ENCODE measurements at places on chromosomes 2 and 18.

GRCh38 chr2:109105113-109105512 lies 23.9 kb upstream of the SH3RF3 start:
- no peak for DNase-seq

DNA sequence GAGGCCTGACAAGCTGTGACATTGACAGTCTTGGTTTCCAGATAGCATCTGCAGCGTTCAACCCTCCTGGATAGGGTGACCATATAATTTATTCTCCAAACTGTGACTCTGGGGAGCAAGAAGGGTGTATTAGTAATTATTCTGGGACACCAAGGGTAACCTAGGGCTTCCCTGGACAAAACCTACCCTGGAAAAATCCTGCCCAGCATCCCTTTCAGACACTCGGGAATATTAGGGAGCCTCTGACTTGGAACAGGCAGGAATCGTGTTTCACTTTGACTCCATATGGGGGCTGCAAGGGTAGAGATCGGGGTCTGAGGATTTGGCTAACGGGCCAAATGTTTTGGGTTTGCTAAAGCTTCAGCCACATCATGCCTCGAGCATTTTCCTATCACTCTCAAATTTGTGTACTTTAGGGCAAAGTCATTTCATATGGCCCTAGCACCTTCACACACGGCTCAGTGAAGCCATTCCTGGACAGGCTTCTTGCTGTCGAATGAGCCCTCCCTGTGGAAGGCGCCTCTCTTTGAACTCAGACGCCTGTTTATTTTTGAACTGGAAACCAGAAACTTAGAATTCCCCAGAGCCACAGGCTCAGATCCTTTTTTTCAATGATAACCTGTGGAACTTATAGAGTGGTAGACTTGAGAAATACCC lies 129.9 kb downstream of the DDX1 start:
- DNase-seq: no peak

- no peak for DNase-seq
Measured at GRCh38 chr2:74676331-74676730, 22.3 kb downstream of the SEMA4F start.

DNA sequence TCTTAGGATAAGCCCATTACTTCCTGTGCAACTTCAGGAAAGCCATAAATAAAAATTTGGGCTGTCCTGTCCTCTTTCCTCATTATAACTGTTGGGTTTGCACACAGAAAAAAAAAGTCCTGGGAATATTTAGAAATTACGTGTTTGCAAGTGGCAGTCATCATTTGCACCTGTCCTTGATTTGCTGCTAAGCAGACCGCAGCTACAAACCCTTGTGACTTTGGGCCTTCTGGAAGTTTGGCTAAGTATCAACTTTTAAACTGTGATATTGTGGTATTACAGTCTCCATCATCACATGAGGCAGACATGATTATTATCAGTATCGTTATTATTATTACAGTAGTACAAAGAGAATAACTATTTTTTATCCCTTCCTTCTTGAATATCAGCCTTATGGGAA lies 260.7 kb upstream of the SESTD1 start:
- DNase-seq: no peak

DNA sequence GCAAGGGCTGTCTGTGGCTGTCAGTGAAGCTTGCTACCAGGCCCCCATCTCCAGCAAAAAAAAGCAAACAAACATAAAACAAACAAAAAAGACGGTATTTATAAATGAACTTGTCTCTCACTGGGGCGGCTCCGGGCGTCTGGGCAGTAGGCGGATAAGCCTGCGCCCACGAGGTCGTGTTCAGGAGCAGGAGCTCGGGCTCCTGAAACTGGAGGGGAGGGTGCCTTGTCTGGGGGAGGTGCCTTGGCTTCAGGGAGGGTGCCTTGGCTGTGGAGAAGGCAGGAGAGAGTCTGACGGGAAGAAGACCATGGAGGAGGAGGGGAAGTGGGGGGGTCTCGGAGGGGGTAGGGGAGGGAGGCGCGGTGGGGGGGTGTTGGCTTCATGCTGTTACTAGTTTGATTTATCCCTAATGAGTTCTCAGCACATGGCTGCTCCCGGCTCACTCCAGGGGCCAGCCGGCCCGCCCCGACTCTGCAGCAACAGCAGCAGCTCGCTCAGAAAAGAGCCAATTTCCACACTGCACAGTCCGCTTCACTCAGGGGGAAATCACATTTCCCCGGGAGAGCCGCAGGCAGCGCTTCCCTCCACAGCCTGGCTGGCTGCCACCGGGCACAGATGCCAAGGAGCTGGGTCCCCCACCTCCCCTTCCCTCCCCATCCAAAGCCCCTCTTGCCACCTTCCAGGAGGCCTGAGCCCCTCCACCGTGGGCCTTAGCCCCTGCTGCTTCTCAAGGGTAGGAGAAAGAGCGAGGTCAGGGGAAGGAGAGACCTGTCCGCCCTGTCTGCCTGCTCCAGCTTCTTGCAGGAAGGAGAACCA lies 38.7 kb downstream of the PSD4 start:
- no peak for DNase-seq

GRCh38 chr2:9573013-9573720 lies 17.5 kb upstream of the ADAM17 start:
- DNase-seq: peak; percentile 26

DNA sequence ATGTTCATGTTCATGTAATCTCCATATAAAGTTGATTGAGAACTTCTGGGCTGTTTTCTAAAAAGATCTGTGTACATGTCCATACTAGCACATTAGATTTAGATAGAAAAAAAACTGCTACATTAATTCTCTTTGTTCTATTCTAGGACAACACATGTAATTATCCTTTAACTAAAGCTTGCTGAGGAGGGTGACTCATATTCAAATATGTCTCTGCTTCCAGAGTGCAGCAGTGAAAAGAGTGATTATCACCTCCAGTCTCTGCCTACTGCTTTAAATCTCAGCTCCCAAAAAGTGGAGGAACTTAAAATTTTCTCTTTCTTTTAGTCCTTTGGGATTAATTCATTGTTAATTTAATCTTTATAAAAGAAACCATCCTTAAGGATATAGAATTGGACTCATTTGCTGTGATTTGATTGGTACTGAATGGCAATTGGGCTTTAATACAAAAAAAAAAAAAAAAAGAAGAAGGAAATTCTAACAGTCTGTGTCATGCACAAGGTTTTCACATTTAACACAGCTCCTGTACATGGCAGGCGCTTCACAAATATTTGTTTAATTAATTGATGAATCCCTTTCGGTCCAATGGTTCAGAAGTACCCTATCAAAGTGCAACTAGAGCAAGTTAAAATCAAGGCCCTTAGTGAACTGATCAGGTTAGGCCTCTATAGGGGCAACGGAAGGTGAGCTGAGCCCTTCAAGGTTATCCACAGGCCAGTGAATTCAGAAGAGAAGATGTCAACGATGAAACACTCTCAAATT lies 214.0 kb upstream of the KCNJ3 start:
- DNase-seq: peak; percentile 6

- DNase-seq: no peak
Measured at GRCh38 chr18:74252039-74252395, 39.7 kb downstream of the CYB5A start.

DNA sequence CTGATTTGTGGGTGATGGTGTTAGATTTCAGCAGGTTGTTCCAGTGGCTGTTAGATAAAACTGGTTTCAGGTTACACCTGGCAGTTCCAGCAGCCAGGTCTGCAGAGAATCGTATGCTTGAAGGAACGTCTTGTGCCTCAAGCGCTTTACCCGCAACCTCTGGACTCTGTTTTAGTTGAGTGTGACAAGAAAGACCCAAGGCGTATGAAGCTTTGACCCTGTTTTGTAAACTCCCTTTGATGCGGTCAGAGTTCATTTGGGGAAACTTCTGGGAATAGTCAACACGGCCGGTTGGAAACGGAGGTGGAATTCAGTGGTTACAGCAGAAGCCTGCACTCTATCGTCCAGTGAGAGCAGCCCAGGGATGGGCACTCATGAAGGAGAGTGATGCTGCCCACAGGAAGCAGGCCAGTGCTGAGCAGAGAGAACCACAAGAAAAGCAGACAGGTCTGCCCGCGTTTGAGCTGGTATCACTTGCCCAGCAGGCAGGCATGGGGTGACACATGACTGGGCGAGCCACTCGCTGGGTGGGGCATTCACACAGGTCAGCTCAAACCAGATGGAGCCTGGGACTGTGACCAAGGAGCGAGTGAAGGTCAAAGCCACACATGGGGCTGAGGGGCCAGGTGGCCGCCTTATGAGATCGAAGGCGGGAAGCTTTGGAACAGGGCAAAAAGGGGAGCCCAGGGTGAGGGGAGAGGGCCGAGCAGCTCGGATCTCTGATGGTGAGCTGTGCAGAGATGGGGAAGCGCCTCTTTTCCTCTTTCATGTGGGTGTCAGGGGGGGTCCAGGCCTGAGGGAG lies 99.6 kb upstream of the MBOAT2 start:
- DNase-seq: no peak

- no peak for DNase-seq
Measured at GRCh38 chr2:107108556-107108955, 222.6 kb upstream of the ST6GAL2 start.

- no peak for DNase-seq
Measured at GRCh38 chr2:28326469-28326805, 66.2 kb upstream of the FOSL2 start.

GRCh38 chr2:42116195-42117181 lies 52.7 kb upstream of the EML4 start:
- DNase-seq: no peak
